ENCODE measurements at places on chromosomes 7 and 10.

DNA sequence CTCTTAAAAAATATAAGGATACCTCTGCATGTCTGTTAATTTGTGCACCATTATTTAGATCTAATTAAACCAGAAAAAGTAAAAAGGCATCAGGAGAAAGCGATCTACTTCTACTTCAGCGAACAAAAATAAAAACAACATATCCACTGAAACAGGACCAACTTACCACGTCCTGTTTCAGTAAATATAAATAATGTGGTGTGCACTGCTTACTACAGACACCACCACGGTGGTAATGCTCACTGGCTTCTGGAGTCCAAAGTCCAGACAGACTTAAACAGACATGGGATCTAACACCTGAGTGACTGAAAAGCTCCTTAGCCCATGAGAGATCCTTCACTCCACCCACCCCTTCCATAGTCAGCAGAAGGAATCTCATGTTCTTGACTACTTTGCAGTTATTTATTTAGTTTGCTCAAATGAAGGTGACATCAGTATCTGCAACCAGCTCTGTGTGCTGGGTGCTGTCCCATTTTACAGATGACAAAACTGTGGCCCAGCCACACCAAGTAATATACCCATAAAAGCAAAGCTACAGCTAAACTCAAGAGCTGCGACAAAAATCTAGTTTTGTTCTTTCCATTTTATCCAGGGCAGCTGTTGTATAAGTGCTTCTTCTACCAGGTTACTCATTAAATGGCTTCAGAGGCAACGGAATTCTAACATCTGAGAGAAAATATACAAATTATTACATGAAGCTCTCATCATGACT is 62.1 kb upstream of the NCAPG2 start:
- no peak for DNase-seq

GRCh38 chr7:4882169-4883032 is 1.1 kb downstream of the RADIL start:
- peak; percentile 45 for DNase-seq

- DNase-seq = no peak
Measured at GRCh38 chr7:50781381-50782293, 1.1 kb downstream of the GRB10 start.

DNA sequence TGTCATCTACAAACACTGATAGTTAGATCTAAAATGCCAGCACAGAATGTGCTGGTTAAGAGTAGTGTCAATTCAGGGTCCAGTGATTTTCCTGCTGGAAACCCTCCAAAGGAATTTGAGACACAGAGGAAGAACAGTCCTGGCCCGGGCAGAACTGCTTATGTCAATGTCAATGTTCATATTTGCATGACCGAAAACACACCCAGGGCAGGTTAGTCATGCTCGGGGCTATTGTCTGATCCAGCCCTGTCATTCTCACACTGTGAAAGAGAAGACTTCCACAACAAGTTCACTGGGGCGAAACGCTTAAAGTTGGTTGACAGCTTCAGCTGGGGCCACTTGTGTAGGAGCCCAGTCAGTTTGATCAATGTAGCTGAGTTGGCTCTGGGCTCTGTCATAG is 139.3 kb downstream of the C1GALT1 start:
- no peak for DNase-seq

DNA sequence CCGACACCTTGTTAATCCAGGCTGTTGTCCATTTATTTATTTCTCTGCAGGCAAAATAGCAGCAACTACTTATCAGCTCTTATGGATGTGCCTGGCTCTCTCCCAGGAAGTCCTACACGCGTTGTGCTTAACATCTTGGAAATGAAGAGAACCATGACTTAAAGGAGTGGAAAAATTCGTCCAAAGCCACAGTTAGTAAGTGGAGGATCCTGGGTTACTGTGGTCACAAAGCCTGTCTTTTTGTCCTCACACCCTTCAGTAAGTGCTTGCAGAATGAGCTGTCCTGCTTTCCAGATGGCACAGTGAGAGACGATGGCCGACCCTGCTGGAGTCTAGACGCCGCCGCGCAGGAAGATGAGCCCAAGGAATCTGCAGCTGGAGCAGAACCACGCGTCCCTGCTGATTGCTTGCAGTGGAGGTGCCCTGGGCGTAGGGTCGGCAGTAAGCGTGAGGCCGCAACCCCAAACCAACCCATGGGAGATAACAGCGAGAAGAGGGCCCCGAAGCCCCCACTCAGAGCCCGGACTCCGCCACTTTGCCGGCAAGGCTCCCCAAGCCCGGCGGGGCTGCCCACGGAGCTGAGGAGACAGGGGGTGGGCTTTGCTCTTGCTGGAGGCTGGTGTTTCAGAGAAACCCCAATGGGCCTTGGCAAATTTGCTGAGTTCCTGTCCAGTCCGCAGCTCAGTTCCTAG is 178.6 kb downstream of the CXCL12 start:
- DNase-seq = no peak

DNA sequence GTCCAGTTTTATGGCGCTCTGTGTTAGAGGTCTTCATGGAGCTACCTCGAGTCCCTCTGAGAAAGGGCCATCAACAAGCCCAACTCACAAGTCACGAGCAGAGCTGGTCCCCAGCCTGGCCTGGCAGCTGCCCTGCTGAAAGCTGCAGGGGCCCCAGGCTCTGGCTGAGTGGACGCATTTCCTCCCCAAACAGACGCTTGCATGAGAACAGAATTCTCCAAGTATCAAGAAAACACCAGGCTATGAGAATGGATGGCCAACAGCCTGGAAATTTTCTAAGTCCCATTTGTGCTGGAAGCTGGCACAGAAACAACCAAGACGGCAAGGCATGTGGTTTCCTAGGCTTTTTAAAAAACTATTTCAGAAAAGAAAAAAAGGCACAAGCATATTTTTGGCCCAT is 114.8 kb downstream of the FAM53B start:
- no peak for DNase-seq

GRCh38 chr10:49220679-49221078 is 32.5 kb upstream of the TMEM273 start:
- no peak for DNase-seq

- DNase-seq = no peak
Measured at GRCh38 chr7:73718438-73718881, 1.0 kb downstream of the STX1A start.

- no peak for DNase-seq
Measured at GRCh38 chr7:122305475-122306319, 1.1 kb upstream of the FEZF1 start.

- DNase-seq = no peak
Measured at GRCh38 chr7:10677211-10677610, 296.5 kb upstream of the PHF14 start.

GRCh38 chr10:131830446-131831130 is 70.2 kb upstream of the PPP2R2D start:
- DNase-seq = no peak

- DNase-seq = no peak
Measured at GRCh38 chr7:602341-603141, 82.9 kb upstream of the PDGFA start.

GRCh38 chr7:121187676-121188075 is 141.1 kb upstream of the WNT16 start:
- DNase-seq = peak; percentile 25

DNA sequence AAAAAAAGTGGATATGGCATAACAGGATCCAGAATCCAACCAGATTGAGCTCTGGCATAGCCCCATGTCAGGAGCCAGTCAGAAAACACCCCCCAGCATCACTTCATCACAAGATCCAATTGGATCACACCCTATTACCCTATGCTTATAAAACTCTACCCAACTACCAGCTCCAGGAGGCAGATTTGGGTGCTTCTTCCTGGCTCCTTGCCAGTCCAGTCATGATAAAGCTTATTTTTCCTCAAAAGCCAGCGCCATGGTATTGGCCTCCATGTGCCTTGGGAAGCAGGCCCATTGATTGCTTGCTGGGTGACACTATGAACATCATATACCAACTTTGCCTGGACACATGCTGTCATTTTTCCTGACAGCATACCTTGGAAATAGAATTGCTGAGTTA is 281.4 kb upstream of the MKLN1 start:
- no peak for DNase-seq

GRCh38 chr7:1665549-1666316 is 4.3 kb upstream of the ELFN1 start:
- no peak for DNase-seq

DNA sequence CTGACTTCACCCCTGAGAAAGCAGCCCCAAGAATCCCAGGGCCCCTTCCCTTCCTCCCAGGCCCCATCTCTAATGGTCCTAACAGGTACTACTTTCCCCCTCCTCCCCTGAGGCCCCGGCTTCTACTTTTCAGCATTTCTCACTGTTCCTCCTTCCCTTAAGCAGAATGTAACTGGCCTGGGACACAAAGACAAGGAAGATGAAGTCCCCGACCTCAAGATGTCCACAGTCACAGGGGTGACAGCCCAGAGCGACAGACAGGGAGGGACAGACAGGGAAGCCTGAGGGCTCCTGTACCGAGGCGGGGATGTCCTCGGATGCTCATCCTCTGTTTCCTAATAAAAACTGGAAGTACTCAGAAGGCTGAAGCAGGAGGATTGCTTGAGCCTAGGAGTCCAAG is 11.6 kb downstream of the AOC1 start:
- DNase-seq = no peak

- DNase-seq = no peak
Measured at GRCh38 chr10:127117125-127117524, 79.3 kb downstream of the INSYN2A start.

- no peak for DNase-seq
Measured at GRCh38 chr7:121192834-121193233, 136.0 kb upstream of the WNT16 start.

GRCh38 chr7:68684996-68685395 is 913.3 kb upstream of the AUTS2 start:
- DNase-seq = no peak

DNA sequence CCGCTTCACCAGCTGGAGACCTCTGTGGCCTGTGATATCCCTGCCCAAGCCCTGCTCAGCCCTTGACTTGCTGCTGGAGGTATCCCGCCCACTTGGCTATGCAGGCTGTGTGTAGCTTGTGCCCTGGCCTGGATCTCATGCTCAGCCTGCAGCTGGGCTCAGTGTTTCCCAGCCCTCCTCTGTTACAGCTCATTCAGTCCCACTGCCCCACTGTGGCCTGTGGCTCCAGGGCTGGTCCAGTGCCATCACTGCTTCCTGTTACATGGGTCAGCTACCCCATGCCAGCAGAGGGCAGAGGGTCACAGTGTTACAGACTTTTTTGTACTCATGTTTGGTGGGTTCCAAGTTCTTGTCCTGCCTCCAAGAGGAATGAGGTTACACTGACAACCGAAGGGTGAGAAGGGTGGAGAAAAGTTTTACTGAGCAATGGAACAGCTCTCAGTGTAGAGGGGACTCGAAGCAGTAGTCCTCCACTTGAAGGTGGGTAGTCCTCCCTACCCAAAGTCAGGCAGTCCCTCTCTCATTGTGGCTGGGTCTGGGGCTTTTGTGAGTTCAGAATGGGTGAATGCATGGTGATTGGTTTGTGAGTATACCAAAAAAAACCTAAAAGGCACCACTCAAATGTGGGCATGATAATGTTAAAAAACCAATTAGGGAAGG is 100.4 kb downstream of the ANKRD7 start:
- no peak for DNase-seq

DNA sequence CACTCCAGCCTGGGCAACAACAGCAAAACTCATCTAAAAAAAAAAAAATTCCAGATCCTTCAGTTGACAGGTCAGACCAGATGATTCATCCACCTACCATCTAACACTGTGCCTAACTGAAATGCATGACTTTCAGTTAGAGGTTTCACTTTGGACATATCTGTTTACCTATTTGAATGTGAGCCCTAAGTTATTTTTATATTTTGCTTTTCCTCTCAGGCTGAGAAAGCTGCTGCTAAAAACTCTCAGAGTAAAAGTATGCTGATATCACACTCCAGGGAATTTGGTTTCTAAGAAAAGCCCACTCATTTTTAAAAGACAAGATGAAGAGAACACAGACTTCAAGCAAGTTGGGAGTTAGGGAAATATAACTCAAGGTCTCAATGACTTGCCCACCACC is 126.0 kb downstream of the SGMS1 start:
- DNase-seq = peak; percentile 13

- no peak for DNase-seq
Measured at GRCh38 chr7:1249731-1250130, 17.1 kb downstream of the UNCX start.

GRCh38 chr7:135980012-135980551 is 2.9 kb upstream of the MTPN start:
- no peak for DNase-seq

DNA sequence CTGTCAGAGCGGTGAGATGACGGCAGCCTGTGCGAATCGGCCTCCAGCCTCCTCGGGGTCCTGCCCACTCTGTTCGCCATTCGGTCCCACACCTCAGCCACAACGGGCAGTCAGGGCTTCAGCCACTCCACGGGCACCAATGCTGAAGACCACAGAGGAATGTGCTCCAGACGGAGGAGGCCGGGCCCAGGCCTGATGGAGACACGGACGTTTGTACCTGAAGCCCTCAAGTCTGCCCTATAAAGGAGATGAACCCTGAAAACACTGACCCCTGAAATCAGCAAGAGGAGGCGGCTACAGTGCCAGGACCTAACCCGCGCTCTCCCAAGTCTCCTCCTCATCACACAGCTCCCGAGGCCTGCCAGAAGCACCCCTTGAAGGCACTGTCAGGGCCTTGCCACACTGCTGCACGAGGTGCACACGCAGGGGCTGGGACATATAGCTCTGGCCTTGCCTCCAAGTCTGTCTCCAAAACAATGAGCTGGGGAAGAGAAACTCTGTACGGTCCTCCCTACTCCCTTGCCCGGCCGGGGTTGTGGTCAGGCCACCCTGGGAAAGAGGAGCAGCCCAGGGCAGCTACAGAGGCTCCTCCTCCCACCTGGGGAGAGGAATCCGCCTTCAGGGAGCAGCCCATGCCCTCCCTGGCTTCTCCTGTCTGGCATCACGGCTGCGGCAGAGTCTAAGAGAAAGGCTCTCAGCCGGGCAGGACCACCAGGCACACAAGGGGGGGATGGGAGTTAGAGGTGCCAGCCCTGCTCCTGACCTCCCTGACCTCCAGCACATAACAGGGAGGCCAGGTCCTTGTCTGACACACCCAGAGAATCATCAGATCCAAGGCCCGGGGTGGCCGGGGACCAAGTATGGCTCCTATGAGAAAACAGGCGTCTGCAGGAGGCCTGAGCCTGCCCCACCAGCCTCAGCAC is 310.1 kb downstream of the PTPRN2 start:
- DNase-seq = no peak

- no peak for DNase-seq
Measured at GRCh38 chr7:138238734-138239659, 162.7 kb downstream of the AKR1D1 start.

GRCh38 chr7:34438436-34438835 is 219.6 kb upstream of the NPSR1 start:
- no peak for DNase-seq

DNA sequence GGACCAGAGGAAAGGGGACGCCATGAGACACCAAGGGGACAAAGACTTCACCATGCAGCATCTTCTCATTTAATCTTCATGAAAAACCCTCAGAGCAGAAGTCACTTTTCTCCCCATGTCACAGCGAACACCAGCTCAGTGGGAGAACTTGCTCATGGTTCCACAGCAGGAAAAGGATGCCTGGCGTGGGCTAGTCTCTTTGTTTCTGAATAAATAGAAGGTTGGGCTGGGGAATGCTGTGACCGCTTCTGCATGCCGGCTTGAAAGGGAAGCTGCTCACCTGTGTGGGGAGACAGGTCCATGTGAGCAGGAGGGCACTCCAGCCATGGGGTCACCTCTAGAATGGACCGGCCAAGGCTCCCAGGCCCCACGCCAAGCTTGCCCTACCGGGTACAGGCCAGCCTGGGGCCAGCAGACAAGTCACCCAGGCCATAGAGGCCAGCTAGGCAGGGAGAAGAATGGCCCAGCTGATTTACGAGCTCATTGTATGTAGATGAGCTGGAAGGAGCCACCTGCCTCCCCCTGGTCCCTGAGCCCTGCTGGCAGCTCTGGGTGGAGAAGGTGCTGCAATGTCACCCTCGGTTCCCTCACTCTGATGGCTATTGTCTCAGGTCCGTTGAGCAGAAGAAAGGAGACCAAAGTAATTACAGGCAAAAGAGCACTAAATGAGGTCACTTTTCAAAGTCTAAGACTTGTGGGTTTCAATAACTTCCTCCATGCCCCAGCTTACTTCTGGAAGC is 82.0 kb upstream of the PDZD8 start:
- DNase-seq = no peak

All from AG09309 (cell line).